NCI-H460 (cell line): ENCODE measurements at places on chromosomes 7 and 10. TPM values are rescaled to one million over a fixed set of nuclear protein-coding genes. Genes with fewer than 3 reads are reported as not detected.

The PPRC1 gene
- 24.1 and 26.4 TPM in 2 replicates for total RNA-seq

The COBL gene
- 21.9 and 23.8 TPM in 2 replicates for total RNA-seq

The LUC7L2 gene
- 55.7 and 61.9 TPM in 2 replicates for total RNA-seq

The ABCF2 gene
- 70.0 and 73.6 TPM in 2 replicates for total RNA-seq

The PON1 gene
- total RNA-seq, result not detected in 2 replicates

The ANKRD61 gene
- total RNA-seq, result 0.46 and 0.72 TPM in 2 replicates

The SOSTDC1 gene
- total RNA-seq, result 0.10 TPM in 1 of 2 replicates, not detected in the other

The DNAJB6 gene
- 75.4 and 101 TPM in 2 replicates for total RNA-seq

The XRCC2 gene
- 9.4 and 12.3 TPM in 2 replicates for total RNA-seq

The CARD11 gene
- 0.05 TPM in 1 of 2 replicates, not detected in the other for total RNA-seq

The PRF1 gene
- total RNA-seq, result not detected in 2 replicates
